Activated CD4-positive, CD25-positive, alpha-beta regulatory T cell treated with anti-CD3 and anti-CD28 coated beads, Interleukin-2, amount 50 U/mL, for 24 hours (primary cell): ENCODE measurements at places on chromosomes 5 and 9.

DNA sequence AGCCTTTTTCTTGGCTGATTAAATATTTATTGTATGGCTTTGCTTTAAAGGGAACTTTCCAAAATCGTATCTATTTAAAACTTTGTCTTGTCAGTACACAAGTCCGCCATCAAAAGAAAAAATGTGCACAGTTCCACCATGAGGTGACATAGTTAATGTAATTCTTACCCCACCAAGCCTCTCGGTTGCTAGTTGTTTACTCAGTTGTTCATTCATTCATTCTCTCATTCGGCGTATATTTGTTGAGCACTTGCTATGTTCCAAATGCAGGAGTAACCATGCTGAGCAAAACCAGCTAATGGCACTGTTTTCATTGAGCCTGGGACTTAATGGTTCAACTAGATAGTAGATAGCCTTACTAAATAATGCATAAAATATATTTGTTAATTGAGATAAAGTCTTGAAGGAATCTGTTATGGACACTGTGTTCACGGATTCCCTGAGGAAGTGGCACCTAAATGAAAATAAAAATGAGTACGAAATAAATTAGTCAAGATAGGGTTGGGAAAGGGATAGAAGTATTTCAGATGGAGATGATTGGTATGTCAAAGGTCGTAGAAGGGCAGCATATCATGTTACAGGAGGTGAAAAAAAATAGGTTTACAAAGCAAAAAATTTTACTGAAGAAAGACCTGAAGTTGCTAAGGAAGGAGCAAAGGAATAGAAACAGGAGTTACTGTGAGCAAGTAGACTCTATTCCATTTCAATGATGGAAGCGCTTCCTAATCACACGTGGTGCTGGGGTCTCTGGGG lies 1.5 kb downstream of the DCAF10 start:
- no peak for ATAC-seq

- no peak for ATAC-seq
Measured at GRCh38 chr5:172659909-172660628, 19.0 kb downstream of the NEURL1B start.

DNA sequence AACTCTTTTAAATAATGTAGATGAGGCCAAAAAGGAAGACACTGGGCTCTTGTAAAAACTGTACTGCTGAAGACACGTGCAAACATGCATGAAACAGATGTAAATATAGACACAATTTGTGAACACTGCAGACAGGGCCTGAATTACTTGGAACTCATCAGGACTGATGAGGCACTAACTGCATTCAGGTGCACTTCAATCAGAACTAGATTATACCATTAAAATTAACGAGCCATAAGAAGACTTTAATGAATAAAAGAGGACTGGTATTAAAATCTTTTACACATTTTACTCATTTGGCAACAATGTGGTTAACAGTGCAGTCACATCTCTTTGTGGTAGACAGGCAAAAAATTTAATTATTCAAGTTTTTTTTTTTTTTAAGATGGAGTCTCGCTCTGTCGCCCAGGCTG lies 13.4 kb upstream of the ZCCHC9 start:
- peak; percentile 65 for ATAC-seq

- no peak for ATAC-seq
Measured at GRCh38 chr5:81657386-81657785, 93.5 kb downstream of the SSBP2 start.

DNA sequence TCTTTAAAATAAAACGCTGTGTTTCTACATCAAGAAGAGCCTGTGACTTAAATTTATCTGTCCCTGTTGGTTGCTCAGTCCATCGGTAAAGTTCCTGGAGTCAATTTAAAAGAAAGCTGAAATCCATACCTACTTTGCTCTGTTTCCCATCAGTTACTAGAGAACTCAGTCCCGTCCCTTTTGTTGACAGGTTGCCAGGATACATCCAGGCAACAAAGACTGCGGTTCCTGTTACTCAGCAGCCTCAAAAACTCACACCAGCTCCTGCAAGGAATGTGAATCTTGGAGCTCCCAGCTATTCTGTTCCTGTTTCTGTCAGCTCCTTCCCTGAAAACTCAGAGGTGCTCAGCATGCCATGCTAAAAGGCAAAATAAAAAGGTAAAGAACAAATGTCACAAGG lies at the start of gene ZNF474:
ZNF474 (plus strand) TSS at position 241 of the 400 bp plus-strand sequence. CDS start 22,445 bp downstream, outside the sequence.
- no peak for ATAC-seq

- no peak for ATAC-seq
Measured at GRCh38 chr9:125534971-125535701, 171.9 kb downstream of the MAPKAP1 start.

DNA sequence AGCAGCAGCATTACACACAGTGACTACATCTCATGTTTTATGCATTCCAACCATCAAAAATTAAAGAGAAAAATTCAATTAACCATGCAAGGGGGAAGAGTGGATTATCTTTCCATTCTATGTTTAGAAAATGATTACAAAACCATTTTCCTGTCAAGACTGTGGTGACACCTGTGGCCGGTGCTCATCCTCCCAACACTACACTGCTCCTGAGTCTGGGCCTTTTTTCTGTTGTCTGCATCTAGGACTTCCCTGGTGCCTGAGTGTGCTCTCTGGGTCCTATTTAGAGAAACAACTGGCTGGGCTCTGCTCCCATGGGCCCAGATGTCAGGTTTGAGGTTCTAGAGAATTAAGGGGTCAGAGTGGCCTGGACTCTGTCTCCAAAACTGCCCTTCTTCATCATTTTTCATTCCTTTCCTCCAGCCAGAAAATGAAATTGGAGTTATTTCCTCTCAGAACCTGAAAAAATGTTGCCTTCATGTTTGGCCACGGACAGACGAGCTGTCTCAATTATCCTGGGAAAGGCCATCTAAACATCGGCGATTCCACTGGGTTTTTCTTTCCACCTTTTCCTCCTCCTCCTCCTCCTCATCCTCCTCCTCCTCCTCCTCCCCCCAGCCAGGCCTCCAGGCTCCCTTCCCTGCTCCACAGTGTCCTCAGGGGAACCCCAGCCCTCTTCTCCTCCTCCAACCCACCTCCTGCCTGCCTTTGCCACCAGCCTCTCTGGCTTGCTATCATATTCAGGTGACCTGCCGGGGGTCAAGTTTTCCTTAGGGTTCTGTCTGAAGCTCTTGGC lies 11.4 kb upstream of the ARSI start:
- ATAC-seq = no peak

DNA sequence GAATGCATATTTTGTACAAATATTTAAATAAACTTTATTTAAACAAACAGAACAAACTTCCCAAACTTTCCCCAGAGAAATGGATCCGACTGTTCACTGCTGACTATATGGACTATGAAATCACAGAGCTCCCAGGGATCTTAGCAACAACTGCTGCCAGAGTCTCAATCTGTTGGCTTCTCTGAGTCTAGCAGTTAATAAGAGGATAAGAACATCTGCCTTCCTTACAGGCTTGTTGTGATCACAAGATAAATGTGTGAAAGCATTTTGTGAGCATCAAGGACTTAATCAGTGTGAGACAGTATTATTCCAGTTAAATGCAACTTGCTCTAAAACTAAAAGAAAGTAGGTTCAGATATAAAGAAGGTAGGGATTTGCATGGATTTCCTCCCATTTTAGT lies 31.4 kb upstream of the MYOT start:
- ATAC-seq = no peak

- ATAC-seq = no peak
Measured at GRCh38 chr9:70043285-70043684, 363 bp upstream of the MAMDC2 start.

DNA sequence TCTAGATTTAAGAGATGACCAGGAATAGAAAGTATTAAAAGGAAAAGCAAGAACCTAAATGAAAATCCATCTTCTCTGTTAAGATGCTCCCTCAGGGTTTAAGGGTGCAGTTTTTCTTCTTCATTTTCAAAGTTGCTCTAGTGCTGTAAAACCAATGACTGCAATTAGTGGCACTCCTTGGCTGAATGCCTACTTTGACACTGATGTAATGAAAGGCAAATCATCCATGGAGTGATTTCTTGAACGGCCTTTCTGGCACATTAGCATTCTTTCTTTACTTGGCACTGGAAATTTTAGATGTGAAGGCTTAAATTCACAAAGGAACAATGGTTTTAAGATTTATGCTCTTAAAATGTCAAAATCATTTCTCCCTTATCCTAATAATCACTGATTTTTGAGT lies 19.3 kb upstream of the ISCA1 start:
- ATAC-seq = no peak

DNA sequence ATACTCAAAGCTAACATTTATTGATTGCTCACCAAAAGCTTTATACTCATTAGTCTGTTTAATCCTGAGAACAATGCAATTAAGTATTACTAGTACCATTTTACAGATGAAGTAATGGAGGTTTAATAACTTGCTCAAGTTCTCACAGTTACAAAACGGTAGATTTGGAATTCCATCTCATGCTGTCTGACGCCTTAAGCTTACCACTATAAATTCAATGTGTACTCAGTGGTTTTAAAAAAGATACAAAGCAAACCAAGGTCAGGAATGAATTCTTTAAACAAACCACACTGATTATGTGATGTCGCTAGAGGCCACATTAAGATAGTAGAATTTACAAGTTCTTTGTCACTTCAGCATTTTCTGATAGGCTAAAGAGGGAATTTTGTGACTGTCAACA lies 1.2 kb upstream of the C5orf63 start:
- no peak for ATAC-seq

GRCh38 chr5:19891658-19892057 lies 96.3 kb downstream of the CDH18 start:
- no peak for ATAC-seq

- no peak for ATAC-seq
Measured at GRCh38 chr9:112380825-112381221, 915 bp downstream of the HSDL2 start.

GRCh38 chr5:132419502-132420468 lies 50.3 kb downstream of the SLC22A5 start:
- ATAC-seq = peak; percentile 57

DNA sequence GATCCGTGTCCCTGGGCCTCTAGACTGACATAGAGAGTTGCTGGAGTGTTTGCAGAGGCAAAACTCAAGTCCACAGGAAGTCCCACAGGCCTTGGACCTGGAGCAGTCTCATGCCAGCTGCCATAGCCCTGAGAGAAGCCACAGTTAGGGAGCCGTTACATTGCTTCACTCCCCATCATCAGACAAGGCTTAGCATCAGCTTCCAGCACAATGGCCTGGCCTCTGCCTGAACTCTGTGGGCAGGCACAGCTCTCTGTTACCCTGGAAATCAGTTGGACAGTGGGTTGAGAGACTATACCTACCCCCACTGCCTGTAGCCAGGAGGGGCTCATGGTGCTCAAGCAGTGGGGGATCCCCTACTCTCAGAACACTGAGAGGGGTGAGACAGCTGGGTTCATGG lies 16.2 kb upstream of the C9orf72 start:
- no peak for ATAC-seq

GRCh38 chr9:137317021-137317717 lies 15.1 kb upstream of the NRARP start:
- ATAC-seq = no peak

GRCh38 chr5:57249265-57249874 lies 75.5 kb downstream of the GPBP1 start:
- ATAC-seq = no peak

DNA sequence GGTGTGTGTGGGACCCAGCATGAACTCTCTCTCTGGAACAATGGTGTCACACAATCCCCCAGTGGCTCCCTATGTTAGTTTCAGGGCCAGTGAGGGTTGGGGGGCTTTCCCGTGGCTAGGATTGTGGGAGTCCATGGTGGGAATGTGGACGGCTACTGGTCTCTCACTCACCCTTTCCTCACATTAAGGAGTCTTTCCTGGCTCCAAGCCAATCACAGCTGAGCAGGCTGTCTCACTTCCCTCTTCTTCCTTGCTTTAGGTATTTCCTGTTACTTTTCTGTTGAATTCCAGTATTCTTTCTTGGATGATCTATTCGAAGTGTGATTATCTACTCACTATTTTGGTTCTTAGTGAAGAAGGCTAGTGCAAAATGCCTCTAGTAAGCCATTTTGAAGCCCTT lies 324.4 kb upstream of the MPDZ start:
- no peak for ATAC-seq

DNA sequence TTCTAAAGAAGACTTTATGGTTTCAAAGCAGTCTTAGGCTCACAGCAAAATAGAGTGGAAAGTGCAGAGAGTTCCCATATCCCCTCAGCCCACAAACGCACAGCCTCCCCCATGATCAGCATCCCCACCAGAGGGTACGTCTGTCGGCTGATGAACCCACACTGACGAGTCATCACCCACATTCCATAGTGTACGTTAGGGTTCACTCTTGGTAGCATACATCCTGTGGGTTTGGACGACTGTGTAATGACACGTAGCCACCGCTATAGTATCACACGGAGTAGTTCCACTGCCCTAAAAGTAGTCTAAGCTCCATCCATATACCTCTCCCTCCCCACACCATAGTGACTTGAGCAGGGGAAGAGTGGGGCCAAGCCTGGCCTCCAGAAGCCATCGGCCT lies 135.7 kb upstream of the PHYKPL start:
- no peak for ATAC-seq

- ATAC-seq = no peak
Measured at GRCh38 chr5:103177543-103177942, 57.4 kb downstream of the PPIP5K2 start.

DNA sequence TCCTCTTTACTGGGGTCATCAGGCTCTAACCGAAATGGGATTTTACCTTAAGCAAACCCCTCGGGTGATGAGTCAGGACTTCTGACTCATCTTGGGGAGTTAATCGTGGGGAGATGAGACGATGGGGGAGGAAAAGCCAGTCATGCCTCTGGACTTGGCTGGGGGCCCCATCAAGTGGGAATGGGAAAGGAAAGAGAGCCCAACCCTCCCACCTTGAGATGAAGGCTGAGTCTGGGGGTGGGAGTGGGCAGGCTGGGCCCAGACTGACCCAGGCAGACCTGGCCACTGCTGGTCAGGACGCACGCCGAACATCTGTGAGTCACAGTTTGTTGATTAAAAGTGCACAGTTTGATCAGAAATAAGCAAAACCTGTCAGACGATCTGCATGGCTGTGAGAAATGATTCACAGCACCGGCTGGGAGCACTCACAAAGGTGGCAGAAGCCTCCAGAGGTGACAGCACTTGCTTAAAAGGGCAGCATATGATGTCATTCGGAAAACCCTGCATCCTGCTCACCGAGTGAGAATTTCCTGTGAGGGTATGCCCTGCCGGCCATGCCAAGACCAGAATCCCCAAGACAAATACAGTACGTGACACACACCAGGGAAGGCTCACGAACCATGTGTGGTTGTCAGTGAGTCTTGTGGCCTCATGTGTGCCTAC lies 50.0 kb upstream of the SLC25A51 start:
- peak; percentile 84 for ATAC-seq

DNA sequence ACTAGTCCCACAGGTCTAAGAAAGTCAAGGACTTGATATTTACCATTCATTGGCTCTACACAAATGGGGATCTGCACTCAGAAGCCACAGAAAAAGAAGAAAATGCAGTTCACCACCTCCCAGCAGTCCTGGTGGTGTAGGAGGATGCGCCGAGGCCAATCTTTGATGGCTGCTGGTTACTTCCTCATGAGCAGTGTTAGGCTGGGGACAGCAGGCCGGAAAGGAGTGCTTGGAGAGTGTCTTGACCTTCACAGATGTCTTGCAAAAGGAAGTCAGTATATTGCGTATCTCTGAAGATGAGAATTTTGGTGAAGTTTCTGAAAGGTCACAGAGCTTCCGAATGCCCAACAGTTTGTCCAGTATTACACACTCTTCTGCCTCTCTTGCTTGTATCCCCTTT lies 597.0 kb downstream of the EBF1 start:
- no peak for ATAC-seq

- no peak for ATAC-seq
Measured at GRCh38 chr5:11878814-11879213, 25.4 kb downstream of the CTNND2 start.

GRCh38 chr9:27671636-27672035 lies 98.4 kb upstream of the C9orf72 start:
- no peak for ATAC-seq

- ATAC-seq = no peak
Measured at GRCh38 chr5:57804505-57804904, 321.9 kb upstream of the ACTBL2 start.
